ENCODE measurements at places on chromosomes 12 and 14.
A peak's percentile ranks its signal among the peaks of the same experiment; 100 is the strongest.

GRCh38 chr14:104885031-104885972 is 20.2 kb downstream of the CEP170B start:
- DNase-seq, result no peak

DNA sequence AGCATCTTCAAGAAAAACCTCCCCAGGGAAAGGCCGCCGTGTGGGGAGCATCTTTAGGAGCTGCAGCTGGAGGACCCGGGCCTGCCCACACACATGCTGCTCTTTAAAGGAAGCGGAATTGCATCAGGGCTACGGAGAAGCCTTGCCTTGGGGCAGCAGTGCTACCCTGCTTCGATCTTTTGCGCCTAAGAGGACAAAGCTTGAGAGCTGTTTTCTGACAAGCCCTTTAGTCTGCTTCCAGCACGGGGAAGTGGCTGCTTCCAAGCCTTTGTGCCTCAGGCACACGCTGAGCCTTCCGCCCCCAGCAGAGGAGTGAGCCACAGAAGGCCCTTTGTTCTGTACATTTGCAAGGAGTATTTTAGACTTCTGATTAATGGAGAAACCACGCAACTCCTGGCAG is 31.5 kb downstream of the COA8 start:
- peak; percentile 73 for DNase-seq

DNA sequence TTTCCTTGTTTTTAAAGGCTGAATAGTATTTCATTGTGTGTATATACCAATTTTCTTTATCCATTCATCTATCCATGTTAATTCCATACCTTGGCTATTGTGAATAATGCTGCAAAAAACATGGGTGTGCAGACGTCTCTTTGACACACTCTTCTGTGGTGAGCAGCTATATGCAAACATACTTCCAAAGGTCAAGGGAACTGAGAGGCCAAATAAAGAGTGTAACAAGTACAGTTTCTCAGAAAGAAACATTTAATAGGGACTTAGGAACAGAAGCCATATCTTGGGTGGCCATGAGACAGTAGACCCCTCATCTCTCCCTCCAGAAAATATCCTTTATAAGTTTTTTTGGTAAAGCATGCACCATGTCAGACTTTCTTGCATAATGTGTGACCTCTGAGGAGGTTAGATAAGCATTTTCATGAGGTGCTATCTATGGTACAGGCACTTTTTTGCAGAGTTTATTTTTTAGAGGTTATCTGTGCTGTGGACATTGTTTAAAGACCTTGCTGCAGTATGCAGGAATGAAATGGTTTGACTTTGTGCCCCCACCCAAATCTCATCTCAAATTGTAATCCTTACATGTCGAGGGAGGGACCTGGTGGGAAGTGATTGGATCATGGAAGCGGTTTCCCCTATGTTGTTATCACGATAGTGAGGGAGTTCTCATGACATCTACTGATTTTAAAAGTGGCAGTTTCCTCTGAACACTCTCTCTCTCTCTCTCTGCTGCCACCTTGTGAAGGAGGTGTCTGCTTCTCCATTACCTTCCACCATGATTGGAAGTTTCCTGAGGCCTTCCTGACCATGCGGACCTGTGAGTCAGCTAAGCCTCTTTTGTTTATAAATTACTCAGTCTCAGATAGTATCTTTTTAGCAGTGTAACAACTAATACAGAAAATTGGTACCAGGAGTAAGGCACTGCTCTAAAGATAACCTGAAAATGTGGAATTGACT is 1202.3 kb downstream of the GALC start:
- DNase-seq, result no peak

DNA sequence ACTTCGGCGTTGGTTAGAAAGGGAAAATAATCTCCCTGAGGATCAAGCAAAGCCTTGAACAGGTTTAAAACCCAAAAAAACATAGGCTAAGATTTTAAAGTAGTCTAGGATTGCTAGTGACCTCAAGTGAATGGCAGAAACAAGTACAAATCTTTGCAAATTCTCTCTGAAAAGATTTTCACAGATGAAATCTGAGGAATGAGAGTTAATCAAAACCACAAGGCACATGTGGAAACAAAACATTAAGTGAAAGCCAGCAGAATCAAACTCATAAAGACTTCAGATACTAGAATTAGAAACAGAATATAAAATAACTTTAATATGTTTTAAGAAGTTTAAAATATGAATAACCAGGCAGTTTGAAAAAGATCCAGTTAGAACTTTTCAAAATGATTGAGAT is 52.2 kb upstream of the CFL2 start:
- DNase-seq, result no peak

GRCh38 chr12:108730365-108731104 is 783 bp downstream of the CORO1C start:
- DNase-seq, result peak; percentile 86

DNA sequence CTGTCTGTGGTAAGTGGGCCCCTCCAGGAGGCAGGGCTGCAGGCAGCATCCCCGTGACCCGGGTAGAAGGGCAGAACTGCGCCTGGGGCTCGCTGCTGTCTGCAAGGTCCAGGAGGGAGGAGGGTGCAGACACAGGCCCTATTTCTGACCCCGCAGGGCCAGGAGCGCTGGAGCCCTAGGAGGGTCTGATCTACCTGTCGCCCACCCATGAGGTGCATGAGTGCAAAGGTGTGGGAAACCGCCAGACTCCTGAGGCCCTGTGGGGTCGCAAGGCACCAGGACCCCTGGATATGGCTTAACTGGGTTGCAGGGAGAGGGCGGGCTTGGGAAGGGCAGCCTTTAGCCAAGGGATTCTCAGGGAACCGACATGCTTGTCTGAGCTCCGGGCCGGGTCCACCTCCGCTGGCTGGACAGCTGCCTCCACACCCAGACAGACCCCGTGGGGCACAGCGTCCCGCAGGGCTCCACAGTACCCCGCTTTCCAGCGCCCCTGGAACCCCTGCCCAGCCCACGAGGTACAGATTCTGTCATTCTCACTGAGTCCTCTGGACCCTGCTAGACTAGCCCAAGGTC is 72.9 kb upstream of the TSPAN11 start:
- no peak for DNase-seq

Measured in retina (tissue), 1 donor.